WTC11 (cell line): ENCODE measurements at places on chromosomes 3 and 15.

- DNase-seq = no peak
Observed at GRCh38 chr15:96267463-96267862, 63.0 kb upstream of the NR2F2 start.

DNA sequence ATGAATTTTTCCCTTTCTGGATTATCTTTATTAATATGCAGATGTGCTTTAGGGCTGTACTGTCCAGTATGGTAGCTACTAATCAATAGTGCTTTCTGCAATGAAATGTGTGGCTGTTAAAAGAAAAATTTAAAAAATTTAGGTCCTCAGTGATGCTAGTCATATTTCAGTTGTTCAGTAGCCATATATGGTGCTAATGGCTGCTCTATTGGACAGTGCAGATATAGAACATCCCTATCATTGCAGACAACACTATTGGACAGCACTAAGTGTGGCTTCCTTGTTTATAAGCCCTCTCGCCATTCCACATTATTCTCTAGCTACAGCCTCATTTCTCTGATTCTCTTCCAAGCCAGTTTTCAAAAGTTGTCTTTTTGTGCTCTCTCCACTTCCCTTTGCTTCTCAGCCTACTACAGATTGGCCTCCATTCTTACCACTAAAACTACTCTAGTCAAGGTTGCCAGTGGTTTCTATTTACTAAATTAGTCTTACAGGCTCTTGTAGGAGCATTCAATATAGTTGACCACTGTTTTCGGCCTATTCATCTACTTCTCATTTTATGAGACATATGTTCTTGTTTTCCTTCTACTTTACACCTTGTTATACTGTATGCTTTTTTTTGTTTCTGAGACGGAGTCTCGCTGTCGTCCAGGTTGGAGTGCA is 9.5 kb downstream of the MAPK6 start:
- no peak for DNase-seq

GRCh38 chr15:40048926-40049475 is 10.0 kb upstream of the SRP14 start:
- DNase-seq = no peak

GRCh38 chr3:145704020-145704419 is 457.0 kb downstream of the PLOD2 start:
- DNase-seq = no peak

DNA sequence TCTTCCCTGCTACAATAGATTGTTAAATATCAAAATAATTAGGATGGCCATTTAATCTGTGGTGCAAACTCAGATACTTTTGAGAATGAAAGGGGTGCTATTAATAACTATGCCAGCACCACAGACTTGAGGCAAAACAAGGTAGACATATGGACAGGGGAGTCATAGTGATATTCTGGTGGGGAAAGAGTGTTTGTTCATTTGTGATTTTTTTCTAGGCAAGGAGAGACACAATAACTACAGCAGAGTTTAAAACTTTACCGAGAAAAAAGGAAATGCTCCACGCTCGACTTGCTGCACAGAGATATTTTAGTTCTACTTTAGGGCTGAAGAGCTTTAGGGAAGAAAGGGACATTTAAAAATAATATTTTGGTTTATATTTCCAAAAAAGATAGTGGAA is 611.2 kb upstream of the GRM7 start:
- no peak for DNase-seq

DNA sequence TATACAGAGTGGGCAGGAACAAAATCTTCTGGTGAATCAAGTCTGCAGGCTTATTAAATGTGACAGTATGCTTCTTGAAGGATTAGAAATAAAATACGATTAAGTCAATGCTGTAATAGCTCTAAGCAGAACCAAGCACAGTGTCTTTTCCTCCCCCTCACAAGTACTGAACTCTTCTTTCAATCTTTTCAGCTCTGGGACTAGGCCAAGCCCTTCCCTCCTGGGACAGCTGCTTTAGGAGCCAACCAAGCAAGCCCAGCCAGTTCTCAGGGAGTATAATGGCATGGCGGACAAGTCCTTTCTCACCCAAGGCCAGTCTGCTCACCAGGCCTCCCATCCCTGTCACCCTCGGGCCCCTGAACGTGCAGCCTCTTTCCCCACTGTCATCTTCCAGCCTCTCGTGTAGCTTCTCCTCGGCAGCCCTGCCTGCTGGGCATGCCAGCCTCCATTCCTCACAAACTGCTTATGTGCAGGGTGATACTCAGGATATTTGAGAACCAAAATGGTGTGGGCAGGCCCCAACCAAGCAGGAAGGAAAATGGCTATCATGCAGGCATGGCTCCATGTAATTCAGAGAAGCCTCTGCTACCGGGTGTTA is 8.4 kb upstream of the PPP1R2 start:
- no peak for DNase-seq

GRCh38 chr3:30103186-30103585 is 503.2 kb upstream of the TGFBR2 start:
- DNase-seq = no peak

DNA sequence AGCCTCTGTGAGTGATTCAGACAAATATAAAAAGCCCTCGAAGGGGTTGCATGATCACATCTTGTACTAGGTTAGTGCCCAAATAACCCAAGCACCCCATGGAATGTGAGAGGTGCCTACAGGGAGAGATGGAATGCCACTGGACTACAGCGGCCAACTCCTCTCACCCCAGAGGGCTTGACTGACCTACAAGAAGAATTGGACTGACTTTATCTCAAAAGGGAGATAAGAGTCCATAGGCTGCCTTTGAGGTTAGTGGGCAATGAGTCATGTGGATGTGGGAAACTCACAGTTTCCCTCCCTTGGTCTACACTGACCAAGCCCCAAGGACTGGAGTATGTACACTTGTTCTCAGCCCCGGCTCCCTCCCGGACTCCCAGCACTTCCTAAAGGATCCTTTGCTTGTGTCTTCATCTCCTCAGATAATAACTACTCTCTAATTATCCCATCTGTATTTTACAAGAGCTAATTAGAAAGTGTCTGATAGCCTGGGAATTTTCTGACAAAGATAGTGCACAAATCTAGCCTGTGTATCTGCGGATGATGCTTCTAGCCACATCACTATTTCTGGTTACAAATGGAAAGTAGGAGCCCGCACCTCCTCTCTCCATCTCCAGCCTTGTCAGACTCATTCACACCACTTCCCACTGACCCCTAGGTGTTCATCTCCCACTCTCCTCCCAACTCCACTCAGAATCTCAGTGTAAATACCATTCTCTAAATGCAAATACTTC is 547.8 kb upstream of the TBL1XR1 start:
- no peak for DNase-seq
